Liver (tissue), 10 donors: ENCODE measurements at places on chromosomes 1 and 21. TPM values are rescaled to one million over a fixed set of nuclear protein-coding genes. Genes with fewer than 3 reads are reported as not detected.

DNA sequence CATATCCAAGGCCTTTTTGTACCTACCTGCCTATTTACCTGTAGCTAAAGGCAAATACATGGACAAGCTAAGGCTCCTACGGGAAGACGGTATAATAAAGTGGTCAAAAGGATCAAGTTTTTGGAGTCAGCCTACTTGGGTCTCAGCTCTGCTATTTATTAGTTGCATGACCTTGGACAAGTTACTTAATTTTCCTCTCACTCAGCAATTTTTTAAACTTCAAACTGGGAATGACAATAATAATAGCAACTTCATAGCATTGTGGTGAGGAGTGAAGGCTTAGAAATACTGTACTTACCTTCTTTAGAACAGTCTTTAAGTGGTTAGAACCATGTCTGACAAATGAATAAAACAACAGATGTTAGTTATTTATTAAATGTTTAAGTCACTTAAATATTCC, 60.2 kb upstream of the SLC35F3 start:
- no peak for DNase-seq

Gene RXFP4
- not detected for total RNA-seq

GRCh38 chr21:37631319-37632117, 264.9 kb downstream of the DYRK1A start:
- DNase-seq: no peak

DNA sequence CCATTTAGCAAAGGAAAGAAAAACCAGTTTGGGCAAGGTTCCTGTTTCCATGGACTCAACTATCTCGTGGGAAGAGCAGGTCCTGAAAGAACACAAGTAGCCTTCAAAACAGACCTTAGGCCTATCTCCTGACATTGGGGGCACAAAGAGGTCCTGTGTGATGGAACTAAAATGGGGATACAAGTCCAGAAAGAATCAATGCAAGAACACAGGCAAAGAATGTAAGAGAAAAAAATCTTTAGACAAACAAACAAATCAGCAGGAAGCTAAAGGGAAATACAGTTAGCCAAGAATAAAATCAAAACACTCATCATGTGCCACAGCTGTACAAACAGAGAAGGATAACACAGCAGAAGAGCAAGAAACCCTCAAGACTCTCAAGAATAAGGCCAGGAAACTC, 28.2 kb downstream of the SLC30A10 start:
- no peak for DNase-seq

GRCh38 chr1:6489383-6489765, 2.1 kb downstream of the PLEKHG5 start:
- no peak for DNase-seq

Gene CFHR2
- total RNA-seq: 153 TPM

DNA sequence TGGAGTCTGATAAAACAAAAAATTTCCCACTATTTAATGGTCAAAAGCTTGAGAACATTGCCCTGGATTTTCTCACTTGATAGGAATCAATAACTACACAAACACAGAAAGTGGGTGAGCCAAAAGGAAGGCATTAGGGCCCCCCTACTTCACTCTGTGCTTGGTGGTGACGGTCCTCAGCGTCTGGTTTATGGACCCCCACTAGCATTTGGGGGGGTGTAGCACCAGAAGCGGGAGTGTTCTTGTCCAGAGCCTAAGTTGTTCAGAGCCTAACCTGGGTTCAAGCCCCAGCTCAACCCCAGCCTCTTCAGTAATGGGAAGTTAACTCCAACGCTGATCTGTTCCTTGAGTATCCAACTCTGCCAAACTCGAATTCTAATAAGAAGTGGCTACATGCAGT, 33.1 kb downstream of the STPG1 start:
- DNase-seq: no peak

DNA sequence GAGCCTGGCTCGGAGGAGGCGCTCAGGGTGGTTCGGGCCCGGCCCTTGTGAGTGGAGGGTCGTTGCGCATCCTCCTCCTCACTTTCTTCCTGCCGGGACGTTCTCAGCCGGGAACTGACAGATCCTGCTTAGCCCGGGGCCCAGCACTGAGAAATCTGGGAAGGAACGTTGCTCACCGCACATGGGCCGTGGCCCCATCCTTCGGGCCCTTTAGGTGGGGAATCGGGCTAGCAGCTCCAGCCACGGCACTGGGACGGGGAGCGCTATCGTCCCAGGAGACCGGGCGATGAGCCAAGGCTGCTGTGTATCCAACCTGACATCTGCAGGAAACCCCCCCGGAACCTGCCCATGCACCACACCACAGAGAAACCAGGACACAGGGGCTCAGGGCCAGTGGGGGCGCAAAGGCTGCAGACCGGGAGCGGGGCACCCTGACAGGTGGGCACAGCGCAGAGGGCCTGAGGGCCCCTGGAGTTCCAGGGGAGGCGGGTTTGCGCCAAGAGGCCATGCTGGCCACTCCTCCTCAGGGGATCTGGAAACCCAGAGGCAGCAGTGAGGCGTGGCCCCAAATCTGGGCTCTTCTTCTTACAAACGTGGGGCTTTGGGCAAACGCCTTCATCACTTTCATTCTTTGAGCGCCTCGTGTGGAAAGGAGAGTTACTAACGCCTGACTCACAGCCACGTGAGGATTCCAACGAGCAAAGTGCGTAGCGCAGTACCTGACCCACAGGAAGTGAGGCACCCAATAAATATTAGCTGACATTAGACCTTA, at the start of gene SH2D5:
TSS of gene SH2D5 (minus strand) at position 116 of the 772 bp plus-strand sequence. CDS start 4,659 bp downstream, outside the sequence.
- no peak for DNase-seq

- no peak for DNase-seq
Observed at GRCh38 chr1:8825985-8826481, 8.6 kb upstream of the RERE start.

- DNase-seq: no peak
Observed at GRCh38 chr1:226674892-226675714, 64.0 kb downstream of the ITPKB start.

Gene ILDR2
- 0.09 TPM for total RNA-seq

DNA sequence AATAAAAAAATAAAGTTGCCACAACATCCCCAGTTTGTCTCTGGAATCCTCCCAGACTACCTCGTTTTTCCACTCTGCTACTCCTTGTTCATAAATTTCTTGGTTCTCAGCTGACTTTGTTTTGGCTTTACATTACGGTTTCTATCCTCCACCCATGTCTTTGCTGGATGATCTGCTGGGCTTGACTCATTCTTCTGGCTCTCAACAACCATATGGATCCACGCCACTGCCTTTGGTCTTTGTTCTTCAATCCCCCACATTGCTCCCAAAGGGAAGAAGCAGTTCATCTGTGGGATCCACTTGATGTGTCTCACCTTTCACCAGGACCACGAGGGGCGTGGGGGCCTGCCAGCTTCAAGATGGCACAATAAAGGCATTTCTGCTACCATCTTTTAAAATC, 67.1 kb upstream of the NBL1 start:
- DNase-seq: no peak

Gene TMED5
- total RNA-seq: 89.8 TPM

GRCh38 chr1:200245473-200245872, 164.4 kb downstream of the ZNF281 start:
- DNase-seq: no peak

Gene TARS2
- 16.5 TPM for total RNA-seq

DNA sequence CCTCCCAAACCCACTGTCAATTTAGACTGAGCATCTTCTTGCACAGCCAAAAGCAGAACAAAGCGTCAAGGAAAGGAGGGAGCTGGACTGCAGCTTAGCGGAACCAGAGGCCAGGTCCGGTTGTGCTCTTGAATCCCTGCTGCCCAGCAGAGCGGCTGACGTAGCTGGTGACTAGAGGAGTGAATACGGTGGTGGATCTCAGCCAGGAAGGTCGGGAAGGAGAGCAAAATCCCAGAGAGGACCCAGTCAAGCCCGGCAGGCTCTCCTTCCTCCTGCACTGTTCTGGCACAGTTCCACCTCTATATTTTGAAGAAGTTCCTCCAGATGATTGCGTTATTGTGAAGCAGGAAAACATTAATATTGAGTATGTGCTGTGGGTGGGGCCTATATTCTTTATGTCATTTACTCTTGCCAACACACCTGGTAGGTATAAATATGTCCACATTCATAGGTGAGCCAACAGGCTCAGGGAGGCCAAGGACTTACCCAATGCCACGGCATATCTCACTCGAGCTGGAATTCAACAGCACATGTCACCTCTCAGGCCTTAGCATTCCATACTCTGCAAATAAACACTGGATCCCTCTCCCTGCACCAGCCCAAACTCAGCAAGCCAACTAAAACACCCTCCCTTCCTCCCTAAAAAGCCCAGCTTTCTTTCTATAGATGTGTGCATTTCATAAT, 23.6 kb upstream of the ABCB10 start:
- no peak for DNase-seq

Gene CRB1
- not detected for total RNA-seq

DNA sequence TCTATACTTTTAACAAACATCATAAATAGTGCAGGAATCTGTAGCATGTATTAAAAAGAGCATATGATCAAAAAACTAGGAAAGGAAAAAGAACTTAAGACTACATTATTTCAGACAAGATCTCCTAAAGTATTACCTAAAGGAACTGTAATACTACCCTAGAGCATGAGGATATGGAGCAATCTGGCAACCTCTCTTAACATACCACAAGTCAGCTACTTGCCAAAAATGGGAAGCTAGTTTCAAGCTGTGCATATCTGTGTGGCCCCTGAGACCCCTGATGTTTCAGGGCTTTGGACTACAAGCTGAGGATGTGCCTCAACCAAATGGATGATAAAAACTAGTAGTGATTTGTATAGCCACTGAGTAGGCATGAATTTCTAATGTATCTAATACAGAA, 525.6 kb downstream of the PTBP2 start:
- DNase-seq: no peak

- DNase-seq: no peak
Observed at GRCh38 chr1:236280438-236281197, 1.1 kb downstream of the ERO1B start.

Gene OR2M3
- total RNA-seq: not detected

Gene HJV
- total RNA-seq: 80.5 TPM

GRCh38 chr1:189431447-189431846, 1046.2 kb downstream of the BRINP3 start:
- DNase-seq: no peak

Gene GNAT2
- total RNA-seq: 0.17 TPM

Gene DOCK7
- total RNA-seq: 35.1 TPM

DNA sequence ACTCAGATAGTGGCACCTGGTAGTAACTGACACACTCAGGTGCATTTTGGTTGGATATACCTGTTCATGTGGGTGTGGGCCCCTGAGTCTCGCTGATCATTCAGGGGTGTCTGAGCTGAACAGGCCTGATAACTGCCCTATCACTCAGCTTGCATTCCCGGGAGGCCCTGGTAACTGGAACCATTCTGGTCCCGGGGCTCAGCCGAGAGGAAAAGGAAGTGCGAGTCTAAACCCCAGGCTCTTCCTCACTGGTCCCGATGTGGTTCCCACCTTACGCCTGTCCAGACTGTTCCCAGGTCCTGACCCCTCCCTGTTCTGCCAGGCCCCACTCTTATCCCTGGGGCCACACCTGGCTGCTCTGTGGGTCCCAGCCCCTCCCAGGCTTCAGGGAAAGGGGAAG, 11.7 kb upstream of the CDK18 start:
- DNase-seq: no peak

DNA sequence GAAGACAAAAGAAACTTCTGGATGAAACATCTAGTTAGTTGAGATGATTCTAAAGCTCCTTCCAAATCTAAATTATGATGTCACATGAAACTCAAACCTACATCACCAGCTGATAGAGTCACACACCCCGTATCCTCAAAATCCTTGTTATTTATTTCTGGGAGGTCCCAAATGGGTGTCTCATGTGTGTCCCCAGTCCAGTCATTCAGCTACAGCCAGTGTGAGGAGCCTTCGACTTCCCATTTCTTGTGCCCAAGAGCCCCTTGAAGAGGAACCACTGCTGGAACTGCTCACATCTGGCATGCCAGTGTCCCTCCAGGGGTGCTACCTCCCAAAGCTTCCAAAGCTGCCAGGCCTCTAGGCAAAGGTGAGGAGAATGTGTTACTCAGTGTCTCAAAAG, 32.5 kb upstream of the KCNA3 start:
- DNase-seq: no peak

- no peak for DNase-seq
Observed at GRCh38 chr1:153682730-153683129, 4.2 kb downstream of the NPR1 start.

- DNase-seq: no peak
Observed at GRCh38 chr1:10920063-10920626, 92.3 kb upstream of the TARDBP start.

- DNase-seq: no peak
Observed at GRCh38 chr21:15061279-15061678, 3.5 kb downstream of the NRIP1 start.

DNA sequence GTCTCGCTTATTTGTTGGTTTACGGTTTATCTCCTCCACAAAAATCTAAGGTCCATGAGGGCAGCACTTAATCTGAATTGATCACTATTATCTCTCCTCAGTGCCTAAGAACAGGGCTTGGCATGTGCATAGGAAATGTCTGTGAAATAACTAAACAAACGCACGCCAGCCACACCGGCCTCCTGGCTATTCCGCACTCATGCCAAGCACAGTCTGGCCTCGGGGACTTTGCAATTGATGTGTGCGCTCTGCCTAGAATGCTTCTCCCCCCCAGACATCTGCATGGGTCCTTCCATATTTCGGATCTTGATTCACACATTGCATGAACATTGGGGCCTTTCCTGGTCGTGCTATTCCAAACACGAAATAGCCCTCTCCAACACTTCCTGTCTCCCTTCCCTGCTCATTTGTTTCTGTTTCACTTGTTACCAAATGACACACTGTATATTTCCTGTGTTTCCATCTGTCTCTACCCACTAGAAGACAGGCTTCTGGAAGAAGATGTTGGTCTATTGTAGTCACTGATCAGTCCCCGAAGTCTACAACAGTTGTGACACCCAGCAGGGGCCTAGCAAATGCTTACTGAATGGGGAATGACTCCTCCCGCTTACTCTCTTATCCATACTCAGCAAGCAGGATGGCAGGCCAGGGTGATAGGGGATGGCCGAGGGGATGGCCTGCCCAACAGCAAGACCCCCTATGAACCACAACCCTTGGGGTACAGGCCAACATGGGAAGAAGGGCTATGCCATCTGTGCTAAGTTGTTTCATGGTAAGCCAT, 93.9 kb downstream of the GLIS1 start:
- no peak for DNase-seq

Gene NR1I3
- total RNA-seq: 52.3 TPM

- no peak for DNase-seq
Observed at GRCh38 chr1:203100516-203100869, 14.7 kb upstream of the MYOG start.

GRCh38 chr1:6519935-6520671, 28.6 kb upstream of the PLEKHG5 start:
- no peak for DNase-seq

- no peak for DNase-seq
Observed at GRCh38 chr1:210446479-210446878, 117.8 kb downstream of the HHAT start.

Gene GPR37L1
- not detected for total RNA-seq

DNA sequence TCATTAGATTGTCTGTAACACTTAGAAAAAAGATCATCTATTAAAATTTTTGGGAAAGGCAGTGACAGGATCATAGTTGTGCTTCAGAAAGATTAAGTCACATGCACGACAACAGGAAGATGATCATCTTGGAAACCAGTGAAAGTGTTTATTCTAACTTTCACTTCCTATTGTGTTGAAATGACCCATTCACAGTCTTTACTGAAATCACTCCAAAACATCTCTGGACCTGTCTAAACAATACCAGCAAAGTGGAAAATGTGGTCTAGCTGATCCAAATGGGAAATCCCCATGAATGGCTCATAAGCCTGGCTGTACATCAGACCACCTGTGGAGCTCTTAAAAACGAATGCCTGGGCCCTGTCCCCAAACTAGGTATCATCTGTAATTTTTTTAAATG, 111.1 kb upstream of the ETV3 start:
- no peak for DNase-seq

GRCh38 chr1:40094466-40095110, 2.5 kb downstream of the PPT1 start:
- no peak for DNase-seq

- DNase-seq: no peak
Observed at GRCh38 chr21:46052703-46053651, 44.9 kb upstream of the COL6A2 start.
